ENCODE measurements at places on chromosomes 2 and 18.

GRCh38 chr2:54579682-54580620 is 123.8 kb downstream of the SPTBN1 start:
- DNase-seq = no peak

DNA sequence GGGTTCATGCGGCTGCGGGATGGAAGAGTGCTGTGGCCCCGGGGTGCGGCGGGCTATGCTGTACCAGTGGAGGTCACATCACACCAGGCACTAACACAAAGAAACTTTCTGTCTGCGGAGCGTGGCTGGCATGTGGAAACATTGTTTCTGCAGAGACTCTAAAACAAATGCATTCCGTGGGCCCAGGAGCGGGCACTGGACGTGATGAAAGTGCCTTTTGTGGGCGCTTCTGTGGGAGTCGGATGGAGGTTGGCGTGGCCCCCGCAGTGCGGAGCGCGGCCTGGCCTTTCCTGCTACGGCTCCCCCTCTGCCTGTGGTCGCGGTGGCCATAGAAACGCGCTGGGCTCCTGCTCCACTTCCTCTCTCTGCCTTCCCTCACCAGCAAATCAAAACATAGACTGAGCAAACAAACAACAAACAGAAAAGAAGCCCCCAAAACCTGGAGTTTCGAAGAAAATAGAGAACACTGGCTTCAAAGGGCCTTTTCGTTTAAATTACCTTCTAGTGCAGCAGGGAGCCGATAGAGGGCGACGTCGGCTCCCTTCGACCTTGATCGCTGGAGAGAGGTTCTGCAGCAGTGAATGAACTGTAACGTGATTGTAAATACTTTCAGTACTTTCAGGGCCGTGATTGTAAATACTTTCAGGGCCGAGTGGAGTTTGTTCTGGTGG is 51.4 kb downstream of the KIF5C start:
- DNase-seq = no peak

- no peak for DNase-seq
Observed at GRCh38 chr2:234478121-234478858, 18.6 kb downstream of the ARL4C start.

DNA sequence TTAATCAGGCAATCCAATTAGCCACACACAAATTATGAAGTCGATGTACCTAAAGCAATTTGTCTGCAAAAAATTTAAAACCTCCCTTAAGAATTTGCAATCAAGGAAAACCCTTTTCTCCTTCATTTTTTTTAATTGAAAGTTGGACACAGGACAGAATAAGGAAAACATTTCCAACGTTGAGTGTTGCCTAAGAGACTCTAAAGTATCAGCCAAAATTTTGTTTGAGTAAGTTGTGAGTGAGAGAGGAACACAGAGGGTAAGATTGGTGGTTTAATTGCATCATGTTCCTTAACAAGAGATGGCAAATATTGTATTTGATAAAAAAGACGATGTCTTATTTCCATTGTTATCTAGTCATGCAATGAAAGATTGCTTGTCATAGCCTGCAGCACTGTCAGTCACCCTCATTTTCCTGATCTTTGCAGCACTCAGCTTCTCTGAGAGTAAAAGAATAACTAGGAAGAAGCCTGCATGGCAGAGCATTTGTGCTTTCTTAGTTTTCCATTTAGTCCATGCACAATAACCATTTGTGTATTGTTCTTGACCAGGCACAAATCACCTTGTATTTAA is 115.5 kb downstream of the ICOS start:
- DNase-seq = no peak

DNA sequence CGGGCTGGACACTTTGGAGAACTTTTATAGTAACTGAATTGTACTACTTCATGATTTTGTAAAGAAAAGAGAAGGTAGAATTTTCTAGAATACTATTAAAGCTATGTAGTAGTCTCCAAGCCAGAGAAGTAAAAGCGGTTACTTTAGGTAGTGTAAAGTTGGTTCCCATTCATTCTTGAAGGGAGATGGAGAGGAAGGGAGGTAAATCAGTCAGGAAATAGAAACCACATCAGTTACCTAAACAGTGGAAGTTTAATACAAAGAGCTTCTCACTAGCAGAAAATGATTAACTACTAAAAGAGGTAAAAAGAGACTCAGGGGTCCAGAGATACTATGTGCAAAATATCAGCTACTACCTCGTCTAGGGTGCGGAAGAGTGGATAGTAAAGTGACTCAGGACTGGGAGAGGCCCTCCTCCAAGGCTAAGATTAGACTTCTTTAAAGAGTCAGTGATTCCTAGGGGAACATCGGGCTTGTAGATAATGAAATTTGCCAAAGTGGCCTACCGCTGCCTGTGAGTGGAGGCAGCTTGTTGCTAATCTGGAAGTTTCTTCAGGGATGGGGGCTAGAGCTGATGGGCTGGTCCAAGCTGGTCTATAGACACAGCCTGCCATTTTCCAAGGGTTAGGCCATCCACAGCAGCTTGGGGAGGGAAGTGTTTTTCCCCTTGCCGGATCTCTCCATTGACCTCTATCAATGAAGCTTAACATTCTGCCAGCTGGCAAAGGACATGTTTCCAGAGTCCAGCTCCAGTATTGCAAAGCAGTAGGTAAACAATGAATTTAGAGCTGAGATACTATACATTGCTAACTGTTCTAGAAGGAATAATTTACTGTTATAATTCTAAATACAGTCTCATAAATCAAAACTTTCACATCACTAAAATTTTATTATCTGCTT is 246.4 kb upstream of the BOD1L2 start:
- DNase-seq = no peak

DNA sequence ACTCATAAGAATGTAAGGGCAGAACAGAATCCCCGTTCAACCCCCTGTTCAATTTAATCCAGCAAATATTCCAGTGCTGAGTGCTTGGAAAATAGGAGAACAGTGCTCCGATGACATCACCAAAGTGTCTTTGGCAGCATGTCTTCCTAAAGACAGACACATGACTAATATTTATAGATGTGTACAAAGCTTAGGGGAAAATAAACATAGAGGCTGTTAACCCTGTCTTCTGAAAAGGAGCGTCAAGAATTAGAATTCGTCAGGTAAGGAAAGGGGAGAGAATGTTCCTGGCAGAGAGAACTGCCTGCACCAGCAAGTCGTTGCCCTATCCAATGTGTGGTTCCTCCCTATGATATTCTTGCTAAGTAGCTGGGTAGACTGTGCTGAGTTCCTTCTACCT is 72.7 kb downstream of the PLB1 start:
- DNase-seq = no peak

- DNase-seq = no peak
Observed at GRCh38 chr2:147603447-147603846, 241.4 kb upstream of the ACVR2A start.

GRCh38 chr2:125516496-125517109 is 1139.4 kb upstream of the GYPC start:
- no peak for DNase-seq

DNA sequence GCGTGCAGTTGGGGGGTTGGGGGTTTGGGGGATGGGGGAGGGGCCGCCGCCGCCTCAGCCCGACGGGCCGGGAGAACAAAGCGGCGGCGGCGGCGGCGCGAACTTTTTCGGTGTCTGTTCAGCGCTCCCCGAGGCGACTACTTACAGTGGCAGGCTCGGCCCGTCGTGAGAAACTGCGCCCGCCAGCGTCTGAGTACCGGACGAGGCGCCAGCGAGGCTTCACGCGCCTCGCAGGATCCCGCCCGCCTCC is 172 bp downstream of the PRKD3 start:
- DNase-seq = peak; percentile 17

Data from esophagus squamous epithelium (tissue), 5 donors.